Thoracic aorta (tissue), 2 donors: ENCODE measurements at places on chromosomes 6 and 20. TPM values are rescaled to one million over a fixed set of nuclear protein-coding genes. Genes with fewer than 3 reads are reported as not detected.

The CAGE1 gene
- total RNA-seq = not detected

GRCh38 chr6:96613291-96613999 is 50.5 kb downstream of the FHL5 start:
- no peak for DNase-seq
- no peak overlapping the region for H3K27ac ChIP-seq
- peaks cover 4% of the 10 kb centered on the region for H3K4me1 ChIP-seq

DNA sequence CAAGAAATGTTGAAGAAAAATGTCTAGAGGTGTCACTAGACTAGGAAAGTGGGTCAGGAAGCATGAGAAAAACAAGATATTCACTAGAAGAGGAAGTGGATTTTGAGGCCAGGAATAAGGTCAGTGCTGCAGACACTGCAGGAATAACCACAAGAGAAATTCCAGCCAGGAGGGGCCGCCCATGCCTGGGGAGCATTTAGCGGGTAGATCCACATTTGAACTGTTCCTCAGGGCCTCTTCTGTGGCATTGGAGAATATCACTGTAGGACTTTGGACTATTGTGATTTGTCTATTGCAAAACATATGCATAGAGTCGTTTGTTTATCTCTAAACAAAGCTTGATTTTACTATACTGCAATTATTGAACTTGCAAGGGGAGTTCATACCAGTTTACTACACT is 49.6 kb upstream of the CCDC28A start:
- no peaks in the 10 kb centered on the region for H3K27me3 ChIP-seq
- H3K36me3 ChIP-seq = no peaks in the 10 kb centered on the region
- peaks cover 3% of the 10 kb centered on the region for H3K4me1 ChIP-seq
- no peak overlapping the region for H3K4me3 ChIP-seq
- no peak for DNase-seq

DNA sequence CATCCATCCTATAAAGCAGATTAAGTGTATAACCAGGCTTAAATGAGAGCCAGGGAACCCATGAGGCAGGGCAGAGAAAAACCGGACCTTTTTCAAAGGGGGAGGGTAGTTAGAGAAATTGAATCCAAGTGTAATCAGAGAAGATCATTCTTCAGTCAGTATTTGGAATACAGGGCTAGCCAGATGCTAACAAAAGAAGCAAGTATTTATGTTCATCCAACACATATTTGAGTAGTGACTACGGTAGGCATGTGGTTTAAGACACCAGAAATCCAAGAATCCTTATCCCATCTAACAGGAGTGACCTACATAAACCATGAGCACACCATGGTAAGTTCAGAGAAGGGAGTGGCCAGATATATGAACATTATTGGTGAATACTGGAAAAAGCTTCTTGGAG is 46.8 kb upstream of the FAM83C start:
- no peak for DNase-seq
- H3K36me3 ChIP-seq = peaks cover 4% of the 10 kb centered on the region
- no peak overlapping the region for H3K27ac ChIP-seq

DNA sequence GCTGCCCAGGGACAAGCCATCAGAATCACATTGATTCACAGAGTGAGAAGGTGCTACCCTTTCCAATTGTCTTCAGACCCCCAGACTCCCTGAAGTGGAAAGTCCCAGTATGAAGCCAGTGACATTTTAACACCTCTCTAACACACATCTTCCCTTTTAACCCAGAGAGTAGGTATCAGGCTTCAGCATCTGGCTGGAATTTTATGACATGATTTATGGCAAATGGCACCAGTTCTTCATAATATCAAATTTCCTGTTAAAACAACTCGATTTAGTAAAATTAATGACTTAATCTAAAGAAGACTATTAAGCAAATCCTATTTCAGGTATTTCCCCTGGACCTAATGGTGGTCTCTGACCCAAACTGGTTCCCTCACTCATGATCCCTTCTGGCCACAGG is 25.0 kb downstream of the KCNB1 start:
- no peaks in the 10 kb centered on the region for H3K36me3 ChIP-seq
- H3K27me3 ChIP-seq = no peaks in the 10 kb centered on the region
- DNase-seq = no peak
- no peak overlapping the region for H3K4me3 ChIP-seq
- no peak overlapping the region for H3K27ac ChIP-seq
- H3K4me1 ChIP-seq = peaks cover under 1% of the 10 kb centered on the region

- peak overlapping the region; percentile 79 for H3K27ac ChIP-seq
- H3K36me3 ChIP-seq = no peaks in the 10 kb centered on the region
- no peak for DNase-seq
- H3K27me3 ChIP-seq = peaks cover 4% of the 10 kb centered on the region
Measured at GRCh38 chr20:62622877-62623487, 19.3 kb upstream of the SLCO4A1 start.

- H3K4me3 ChIP-seq = no peak overlapping the region
- H3K27me3 ChIP-seq = no peaks in the 10 kb centered on the region
- no peak overlapping the region for H3K27ac ChIP-seq
- no peaks in the 10 kb centered on the region for H3K36me3 ChIP-seq
- H3K4me1 ChIP-seq = no peaks in the 10 kb centered on the region
- no peak for DNase-seq
Measured at GRCh38 chr20:32527447-32528055, 57.6 kb downstream of the NOL4L start.

DNA sequence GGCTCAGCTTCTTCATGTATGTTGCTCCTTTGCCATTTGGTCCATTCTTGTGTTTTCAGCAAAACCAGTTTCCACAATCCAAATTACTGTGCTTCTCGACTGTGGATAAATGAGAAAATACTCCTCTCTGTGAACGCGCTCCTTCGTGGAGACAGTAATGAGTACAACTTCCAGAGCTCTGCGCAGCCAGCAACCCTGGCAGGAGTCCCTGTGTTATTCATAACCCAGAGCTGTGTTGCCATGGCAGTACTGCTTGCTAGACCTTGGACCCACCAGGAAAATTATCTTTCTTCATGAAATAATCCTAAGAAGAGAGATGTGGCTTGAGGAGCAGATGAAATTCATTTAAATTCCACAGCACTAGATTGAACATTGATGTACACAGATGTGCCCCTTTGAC is 73.7 kb downstream of the SLC22A3 start:
- H3K27me3 ChIP-seq = no peaks in the 10 kb centered on the region
- H3K36me3 ChIP-seq = peaks cover 8% of the 10 kb centered on the region
- H3K27ac ChIP-seq = peak overlapping the region; percentile 64
- H3K4me3 ChIP-seq = peak overlapping the region; percentile 55
- H3K4me1 ChIP-seq = peaks cover 44% of the 10 kb centered on the region
- DNase-seq = peak; percentile 33

The EEF1A2 gene
- 2.4 TPM for total RNA-seq

The MTFR2 gene
- total RNA-seq = not detected

The PRSS16 gene
- not detected for total RNA-seq
